ENCODE measurements at places on chromosomes 12 and 14. TPM values are rescaled to one million over a fixed set of nuclear protein-coding genes. Genes with fewer than 3 reads are reported as not detected.

Gene TAS2R50
- polyA plus RNA-seq: 0.26 TPM

DNA sequence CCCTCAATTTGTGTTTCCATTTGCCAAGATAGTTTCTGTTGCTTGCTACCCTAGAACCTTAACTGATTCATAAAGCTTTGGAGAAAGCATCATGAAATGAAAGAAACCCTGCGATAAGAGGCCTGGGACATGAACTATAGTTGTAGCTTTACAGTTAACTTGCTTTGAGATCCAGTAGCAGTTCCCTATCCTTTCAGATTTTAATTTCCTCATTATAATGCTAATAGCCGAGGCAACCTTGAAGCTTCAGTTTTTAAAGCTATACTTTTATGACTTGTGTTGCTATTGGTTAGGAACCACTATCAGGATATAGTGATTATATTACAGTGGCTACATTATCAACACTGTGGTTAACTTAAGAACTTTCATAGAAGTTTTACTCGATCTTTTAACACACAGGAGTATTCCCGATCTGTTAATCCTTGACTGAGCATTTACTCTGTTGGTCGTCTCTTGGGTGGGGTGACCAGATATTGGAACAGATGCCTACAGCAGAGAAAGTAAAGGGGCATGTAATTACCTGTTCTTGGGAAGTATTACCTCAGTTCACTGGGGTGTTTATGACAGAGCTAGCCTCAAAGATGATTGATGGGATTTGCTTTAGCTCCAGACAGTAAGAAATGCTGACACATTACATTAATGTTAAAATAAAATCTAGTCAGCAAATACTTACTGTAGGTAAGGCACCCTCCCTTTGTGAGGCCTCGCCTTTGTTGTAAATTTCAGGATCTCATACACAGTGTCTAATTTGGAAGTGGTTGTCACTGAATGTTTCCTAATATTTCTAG lies 86.2 kb upstream of the CSRP2 start:
- DNase-seq: no peak

- DNase-seq: no peak
Measured at GRCh38 chr12:92871116-92871515, 58.0 kb downstream of the EEA1 start.

DNA sequence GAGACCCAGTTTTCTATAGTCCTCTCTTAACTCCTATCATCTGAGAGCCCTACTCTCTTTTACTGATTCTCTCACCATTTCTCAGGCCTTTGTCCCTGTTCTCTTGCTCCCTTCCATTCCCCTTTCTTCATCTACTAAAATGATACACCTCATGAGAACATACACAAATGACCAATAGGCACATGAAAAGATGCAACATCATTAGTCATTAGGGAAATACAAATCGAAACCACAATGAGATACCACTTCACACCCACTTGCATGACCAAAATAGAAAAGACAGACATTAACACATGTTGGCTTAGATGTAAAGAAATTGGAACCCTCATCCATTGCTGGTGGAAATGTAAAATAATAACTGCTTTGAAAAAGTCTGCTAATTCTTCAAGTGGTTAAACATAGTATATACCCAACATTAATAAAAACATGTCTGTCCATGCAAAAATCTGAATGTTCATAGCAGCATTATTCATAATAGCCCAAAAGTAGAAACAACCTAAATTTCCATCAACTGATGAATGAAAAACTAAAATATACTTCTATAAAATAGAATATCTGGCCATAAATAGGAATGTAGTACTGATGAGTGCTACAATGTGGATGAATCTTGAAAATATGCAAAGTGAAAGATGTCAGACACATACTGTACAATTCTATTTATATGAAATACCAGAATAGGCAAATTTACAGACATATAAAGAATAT lies 66.0 kb downstream of the DENND5B start:
- no peak for DNase-seq

DNA sequence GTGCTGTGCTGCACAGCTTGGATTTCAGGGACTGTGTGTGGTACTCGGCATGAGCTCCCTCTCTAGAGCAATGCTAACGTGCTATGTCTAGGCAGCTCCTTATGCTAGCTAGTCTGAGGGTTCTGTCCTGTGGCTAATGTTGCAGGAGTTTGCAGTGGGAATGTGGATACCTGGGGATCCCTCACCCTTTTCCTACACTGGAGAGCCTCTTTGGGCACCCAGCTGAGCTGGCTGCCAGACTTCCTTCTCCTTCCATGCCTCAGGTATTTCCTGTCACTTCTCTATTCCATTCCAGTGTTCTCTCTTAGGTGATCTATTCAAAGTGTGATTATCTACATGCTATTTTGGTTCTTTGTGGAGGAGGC lies 64.9 kb downstream of the FBXO33 start:
- no peak for DNase-seq

- no peak for DNase-seq
Measured at GRCh38 chr12:129089576-129089975, 236.3 kb downstream of the GLT1D1 start.

DNA sequence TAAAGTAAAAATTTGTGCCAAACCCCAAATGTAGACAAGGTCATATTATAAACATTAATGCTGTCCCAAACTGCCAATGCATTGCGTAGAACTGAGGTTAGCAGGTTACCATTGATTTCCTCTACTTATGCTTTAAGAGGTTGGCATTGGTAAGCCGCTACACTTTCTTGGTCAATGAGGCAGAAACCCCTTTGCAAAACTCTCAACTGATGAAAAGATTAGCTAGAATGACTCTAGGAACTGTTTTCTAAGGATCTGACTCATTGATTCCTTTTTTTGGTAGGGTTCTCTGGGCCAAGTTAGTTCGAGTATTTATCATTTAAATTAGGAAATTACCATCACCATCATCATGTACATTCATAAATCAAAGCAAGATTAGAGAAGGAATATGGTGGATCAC lies 44.6 kb downstream of the HMGA2 start:
- DNase-seq: no peak

DNA sequence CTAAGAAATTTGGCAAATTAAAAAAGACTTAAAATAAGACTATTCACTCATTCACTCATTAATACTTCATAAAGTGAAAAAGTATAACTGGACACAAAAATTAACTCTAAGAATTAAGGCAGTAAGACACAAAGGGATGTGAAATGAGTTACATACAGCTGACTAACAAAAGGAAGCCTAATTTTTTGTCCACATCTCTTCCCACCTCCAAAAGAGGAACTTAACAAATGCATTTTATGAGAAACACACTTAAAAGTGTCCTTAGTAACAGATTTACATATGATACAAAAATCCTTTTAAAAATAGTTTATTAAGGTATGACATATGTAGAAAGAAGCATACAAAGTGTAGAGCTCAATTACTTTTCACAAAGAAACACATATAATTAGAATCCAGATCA lies 88.9 kb downstream of the NUMB start:
- DNase-seq: no peak

DNA sequence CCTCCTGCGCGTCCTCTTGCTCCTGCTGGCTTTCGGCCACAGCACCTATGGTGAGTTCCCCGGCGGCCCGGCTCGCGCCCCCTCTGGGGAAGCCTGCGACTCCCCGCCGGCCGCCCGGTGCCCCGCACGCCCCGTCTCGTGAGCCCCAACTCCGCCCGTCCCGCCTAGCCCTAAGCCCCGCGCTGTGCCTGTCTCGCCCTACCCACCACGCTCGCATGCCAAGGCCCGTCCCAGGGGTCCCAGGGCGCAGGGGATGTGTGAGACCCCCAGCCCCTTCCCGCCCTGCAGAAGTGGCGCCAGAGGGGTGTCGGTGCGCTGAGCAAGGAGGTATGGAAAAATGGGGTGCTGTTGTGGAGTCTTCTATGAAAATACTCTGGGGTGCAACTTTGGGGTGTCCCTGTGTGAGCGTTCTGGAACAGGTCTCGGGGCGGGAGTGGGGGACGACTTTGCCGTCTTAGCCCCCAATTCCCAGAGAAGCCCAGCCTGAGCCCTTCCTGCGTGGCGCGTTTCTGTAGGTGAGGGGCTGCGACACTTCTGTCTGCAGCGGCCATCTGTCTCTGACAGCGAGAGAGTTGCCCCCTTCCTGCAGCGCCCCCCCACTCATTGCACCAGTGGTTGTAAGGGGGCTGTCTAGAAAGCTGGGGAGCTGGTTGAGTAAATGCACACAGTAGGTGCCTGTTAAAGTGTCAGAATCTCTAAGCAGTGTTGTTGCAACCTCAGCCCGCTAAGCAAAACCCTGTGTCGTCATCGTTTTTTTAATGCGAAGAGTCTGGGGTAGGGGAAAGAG lies 587 bp downstream of the DLK1 start:
- DNase-seq: no peak
